Smooth muscle cell of the brain vasculature (primary cell): ENCODE measurements at places on chromosomes 6 and 20.
A peak's percentile ranks its signal among the peaks of the same experiment; 100 is the strongest.

- no peak for DNase-seq
Measured at GRCh38 chr6:14046476-14047068, 71.0 kb upstream of the CD83 start.

DNA sequence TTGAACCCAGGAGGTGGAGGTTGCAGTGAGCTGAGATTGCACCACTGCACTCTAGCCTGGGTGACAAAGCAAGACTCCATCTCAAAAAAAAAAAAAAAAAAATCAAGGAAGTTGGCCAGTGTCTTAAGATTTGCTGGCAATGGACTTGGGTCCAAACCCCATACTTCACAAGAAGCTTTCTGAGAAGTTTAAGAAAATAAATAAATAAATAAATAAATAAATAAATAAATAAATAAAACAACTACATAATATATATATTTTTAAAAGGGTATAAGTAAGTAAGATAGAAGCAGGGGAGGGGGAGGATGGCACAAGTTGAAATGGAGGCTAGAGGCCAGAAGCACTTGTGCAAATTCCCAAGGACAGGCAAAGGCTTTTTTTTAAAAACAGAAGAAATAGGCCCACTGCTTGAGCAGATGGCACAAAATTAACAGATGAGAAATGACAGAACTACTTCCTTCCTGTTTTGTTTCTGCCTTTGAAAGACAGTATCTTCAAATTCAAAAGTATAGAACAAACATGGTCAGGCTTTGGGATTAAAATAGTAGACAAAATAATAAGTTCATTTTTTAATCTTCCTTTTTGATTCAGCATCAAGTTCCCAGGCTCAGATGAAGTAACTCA, 287.7 kb downstream of the ALDH8A1 start:
- DNase-seq = no peak

DNA sequence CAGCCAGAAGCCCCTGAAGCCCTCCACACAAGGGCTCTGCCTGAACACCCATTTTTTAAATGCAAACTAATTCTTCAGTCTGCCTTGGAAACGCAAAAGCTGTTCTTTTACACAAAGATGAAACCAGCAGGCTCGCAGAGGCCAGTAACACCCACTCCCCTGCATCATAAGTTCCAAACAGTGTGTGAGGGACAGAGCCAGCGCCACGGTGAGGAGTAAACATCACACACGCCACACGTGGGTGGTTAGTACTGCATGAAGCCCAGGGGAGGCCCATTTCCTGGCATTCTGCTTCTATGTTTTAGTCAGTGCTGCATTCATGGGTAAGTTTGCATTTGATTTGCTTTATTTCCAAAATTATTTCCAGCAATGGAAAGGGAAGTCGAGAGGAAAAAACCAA, 217.7 kb upstream of the RIN2 start:
- DNase-seq = no peak

- DNase-seq = no peak
Measured at GRCh38 chr20:44633187-44633810, 18.2 kb downstream of the ADA start.

DNA sequence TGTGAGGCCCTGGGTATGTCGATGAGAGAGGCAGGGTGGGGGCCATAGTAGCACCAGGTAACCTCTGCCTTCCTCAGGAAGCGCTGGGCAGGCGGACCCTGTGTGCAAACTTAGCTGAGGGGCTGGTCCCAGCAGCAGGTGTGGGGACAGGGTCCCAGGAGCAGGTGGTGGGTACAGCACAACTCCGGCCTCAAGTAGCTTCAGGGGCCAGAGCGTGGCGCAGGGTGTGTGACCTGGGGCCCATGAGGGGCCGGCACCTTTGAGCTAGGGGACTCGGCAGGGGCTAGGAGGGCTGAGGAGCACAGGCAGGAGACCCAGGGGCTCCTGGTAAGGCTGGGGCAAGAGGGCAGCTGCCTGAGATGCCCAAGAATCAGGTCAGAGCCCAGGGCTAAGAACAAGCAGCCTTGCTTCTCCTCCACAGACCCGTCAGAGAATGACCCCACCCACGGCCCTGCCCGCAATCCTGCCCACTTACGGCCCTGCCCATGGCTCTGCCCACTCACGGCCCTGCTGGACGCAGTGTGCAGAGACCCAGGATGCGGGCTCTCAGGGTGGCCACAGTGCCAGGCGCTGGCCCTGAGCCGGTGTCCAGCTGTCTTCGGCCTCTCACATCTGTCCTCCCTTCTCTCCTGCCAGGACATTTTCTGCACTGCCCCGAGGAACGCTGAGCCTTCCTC, 30.9 kb downstream of the CHRNA4 start:
- no peak for DNase-seq

DNA sequence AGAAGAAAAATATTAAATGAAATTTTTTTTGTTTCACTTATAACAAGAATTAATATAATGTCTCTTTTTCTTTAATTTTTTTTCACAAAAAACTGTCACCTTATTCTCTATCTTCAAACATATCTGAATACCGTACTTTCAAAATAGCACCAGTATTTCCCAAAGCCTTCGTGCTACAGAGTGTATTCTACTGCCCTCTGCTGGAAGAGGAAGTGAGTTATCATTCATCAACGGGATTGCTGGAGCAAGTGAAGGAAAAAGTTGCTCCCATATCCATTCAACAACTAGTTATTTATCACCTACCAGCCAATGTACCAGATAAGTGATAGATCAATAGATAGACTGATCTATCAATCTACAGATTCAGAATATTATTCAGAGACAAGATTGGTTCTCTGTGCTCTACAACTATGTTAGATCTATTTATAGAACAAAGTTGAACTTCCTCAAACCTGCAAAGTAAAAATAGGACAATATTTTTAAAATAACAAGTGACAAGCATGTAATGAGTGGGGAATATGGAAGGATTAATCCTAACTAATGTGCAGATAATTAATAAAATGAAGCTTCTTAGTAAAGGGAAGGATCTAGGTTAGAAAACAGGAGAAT, 26.7 kb upstream of the TFAP2B start:
- DNase-seq = no peak

GRCh38 chr6:139625081-139625939, 250.9 kb upstream of the CITED2 start:
- DNase-seq = no peak

DNA sequence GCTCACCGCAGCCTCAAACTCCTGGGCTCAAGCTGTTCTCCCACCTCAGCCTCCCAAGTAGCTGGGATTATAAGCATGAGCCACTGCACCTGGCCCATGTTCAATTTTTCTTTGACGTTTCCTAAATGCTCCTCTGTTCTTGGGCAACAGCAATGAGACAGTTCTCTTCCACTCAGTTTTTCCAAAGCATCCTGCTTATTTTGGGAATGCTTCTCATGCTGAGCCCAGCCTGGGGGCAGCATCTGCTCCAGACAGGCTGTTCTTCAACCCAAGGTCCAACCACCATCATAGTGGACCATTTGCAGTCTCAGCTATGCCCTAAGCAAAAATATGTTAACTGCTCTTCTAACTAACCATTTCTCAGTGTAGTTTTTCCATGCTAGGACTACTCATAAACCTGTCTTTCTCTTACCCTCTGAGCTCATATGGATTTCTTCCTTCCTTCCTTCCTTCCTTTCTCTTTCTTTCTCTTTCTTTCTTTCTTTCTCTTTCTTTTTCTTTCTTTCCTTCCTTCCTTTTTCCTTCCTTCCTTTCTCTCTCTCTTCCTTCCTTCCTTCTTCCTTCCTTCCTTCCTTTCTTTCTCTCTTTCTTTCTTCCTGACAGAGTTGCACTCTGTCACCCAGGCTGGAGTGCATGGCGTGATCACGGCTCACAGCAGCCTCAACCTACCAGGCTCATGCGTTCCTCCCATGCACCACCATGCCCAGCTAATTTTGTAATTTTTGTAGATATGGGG, 48.4 kb downstream of the GCNT2 start:
- DNase-seq = no peak

DNA sequence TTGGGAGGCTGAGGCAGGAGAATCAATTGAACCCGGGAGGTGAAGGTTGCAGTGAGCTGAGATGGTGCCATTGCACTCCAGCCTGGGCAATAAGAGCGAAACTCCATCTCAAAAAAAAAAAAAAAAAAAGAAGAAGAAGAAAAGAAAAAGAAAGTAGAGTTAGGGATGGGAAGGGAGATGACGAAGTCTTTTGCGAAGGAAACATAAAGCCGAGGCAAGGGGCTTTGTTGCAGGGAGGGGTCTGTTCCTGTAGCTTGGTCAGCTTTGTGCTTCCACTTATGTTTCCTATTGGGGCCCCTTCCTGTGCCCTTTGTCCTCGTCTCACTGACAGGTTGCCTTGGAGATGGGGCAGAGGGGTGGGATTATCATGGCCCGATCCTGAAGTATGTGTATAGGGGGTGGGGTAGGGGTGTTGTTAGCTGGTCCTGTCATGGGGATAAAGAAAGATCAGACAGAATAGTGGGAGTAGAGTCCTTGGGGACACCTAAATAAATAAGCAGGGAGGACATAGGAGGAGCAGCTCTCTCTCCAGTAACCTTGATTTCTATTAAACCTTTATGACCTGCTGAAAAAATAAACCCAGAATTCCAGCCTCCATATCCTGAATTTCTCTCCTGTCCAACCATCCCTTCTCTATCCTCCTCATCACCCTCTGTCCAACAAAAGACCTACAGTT, 1.1 kb upstream of the CLIC1 start:
- DNase-seq = no peak

GRCh38 chr20:3712279-3712873, at the start of gene SIGLEC1:
Gene SIGLEC1, minus strand, starts transcription at chr20:3712600. Its CDS starts 5,472 bp downstream, at chr20:3707128.
- no peak for DNase-seq

DNA sequence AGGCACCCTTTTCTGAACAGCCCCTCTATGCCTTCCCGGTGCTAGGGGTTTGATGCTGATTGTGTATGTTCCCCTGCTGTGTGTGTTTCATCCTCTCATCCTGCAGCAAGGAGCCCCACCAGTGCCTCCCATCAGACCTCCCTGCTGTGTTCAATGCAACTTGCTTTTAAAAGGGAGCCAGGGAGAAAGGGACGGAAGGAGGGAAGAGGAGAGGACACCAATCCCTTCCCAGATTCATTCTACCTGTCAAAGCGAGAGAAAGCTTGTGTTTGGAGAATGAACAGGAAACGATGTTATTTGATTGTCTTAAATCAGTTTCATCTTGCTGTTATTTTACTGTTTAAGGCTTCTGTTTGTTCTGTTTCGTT, 259.2 kb downstream of the ADGB start:
- DNase-seq = no peak

- DNase-seq = no peak
Measured at GRCh38 chr6:20441921-20442320, 40.2 kb downstream of the E2F3 start.

- DNase-seq = no peak
Measured at GRCh38 chr6:124742971-124743370, 219.3 kb upstream of the RNF217 start.

GRCh38 chr20:15827628-15828027, 745.6 kb downstream of the KIF16B start:
- DNase-seq = no peak

GRCh38 chr6:108714101-108714765, 134.0 kb upstream of the ARMC2 start:
- no peak for DNase-seq

DNA sequence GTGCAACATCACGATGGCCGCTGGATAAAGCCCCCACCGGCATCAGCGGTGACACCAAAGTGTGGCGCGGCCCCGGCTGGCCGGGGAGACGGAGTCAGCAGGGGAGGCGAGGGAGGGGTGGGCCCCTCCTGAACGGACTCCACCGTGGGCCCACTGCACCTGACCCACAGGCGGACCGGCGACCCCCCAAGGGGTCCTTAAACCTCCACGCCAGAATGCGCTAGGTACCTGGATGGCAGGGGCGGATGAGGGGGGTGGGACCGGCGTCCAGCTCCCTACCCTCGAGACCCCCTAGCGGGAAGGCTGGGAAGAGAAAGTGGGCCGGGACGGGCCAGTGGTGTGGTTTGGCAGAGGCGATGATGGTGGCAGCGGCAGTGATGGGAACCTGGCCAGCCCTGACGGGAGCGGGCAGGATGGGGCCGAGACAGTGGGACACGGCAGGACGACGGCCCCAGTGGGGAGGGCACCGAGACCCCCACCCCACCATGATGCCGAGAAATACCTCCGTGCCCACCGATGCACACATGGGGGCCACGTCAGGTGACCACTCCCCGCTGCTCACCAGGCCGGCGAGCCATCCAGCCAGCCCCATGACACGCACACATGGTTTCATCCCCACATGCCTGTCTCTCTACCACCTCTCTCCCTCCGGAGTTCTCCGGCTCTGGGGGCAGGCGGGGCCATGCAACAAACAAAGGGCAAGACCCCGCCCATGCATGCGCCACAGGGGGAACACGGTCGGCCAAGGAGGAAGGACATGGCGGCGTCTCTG, 771.9 kb upstream of the DEFB115 start:
- no peak for DNase-seq

GRCh38 chr6:137894779-137895385, 27.8 kb downstream of the TNFAIP3 start:
- no peak for DNase-seq

GRCh38 chr6:128487746-128488145, 32.7 kb downstream of the PTPRK start:
- DNase-seq = no peak

- DNase-seq = peak; percentile 66
Measured at GRCh38 chr6:149026530-149026942, 279.7 kb downstream of the UST start.

DNA sequence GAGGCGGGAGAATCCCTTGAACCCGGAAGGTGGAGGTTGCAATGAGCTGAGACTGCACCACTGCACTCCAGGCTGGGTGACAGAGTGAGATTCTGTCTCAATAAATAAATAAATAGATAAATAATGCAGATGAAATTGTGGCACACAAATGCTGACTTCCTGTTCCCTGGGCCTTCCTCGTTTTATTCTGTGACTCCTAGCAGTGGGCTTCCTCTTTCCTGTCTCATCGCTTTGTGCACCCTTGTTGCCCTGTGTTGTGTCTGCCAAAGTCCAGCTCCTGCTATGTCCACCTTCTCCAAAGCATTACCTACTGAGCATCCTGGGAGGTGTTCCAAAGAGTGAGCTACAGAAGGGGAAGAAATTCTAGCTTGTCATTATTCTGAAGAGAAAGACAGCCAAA, 100.2 kb upstream of the TIAM2 start:
- DNase-seq = no peak

DNA sequence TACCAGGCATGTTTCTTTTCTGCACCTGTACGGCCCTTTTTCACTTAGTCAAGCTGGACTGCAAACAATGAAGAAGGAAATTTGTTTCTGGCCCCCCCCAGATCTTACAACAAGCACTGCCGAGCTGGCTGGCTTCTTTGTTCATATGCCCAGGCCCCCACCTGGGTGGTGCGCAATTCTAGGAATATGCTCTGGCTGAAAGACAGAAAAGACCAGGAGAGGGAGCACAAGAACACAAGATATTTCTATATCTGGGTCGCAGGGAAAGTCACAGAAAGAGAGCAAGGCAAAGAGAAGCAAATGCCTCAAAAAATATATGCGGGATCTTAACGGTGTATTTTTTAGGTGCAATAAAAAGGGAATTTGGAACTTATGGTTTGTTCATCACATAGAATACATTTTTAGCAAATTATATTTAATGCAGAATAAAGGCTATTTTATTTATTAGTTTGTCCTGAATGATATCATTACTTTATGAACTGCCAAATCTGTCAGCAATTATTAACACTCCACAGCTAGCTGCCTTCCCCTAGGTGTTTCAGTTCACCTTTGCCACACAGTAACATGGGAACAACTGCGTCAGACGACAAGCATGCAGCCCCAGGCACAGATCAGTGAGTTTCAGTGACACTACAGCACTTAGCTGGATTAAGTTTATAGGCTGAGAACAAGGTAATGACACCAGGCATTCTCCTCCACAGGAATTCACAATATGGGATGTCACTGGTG, 76.5 kb downstream of the GJA10 start:
- DNase-seq = no peak
